Renal cortical epithelial cell (primary cell): ENCODE measurements at places on chromosomes 5 and 9. TPM values are rescaled to one million over a fixed set of nuclear protein-coding genes. Genes with fewer than 3 reads are reported as not detected.

- no peak for DNase-seq
These were observed 336.5 kb downstream of the DIRAS2 start for GRCh38 chr9:90306158-90306557.

DNA sequence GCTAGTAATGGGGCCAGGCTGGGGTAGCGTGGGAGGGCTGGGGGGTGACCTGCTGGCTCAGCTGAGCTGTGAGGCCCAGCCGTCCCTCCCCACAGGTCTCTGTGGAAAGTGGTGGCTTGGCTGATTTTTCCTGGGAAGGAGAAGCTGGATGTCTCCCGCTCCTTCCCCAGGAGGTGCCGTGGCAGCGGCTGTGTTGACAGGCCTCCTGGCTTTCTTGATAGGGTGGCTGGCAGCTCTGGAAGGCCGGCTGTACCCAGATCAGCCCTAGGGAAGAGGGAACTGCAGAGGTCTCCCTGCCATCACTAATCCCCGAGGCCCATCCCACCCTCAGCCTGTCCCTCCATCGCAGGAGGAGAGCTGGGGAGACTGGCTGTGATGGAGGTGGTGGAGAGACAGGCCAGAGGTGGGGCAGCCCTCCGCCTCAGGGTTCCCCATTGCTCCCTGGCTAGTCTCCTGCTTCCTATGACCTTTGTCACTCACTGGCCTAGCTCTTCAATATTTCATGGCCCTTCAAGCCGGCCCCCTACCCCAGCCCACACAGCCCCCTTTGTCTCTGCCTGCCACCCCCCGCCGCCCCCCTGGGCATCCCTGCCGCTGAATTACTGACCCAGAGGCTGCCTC, 6.8 kb downstream of the CXXC5 start:
- DNase-seq = no peak

DNA sequence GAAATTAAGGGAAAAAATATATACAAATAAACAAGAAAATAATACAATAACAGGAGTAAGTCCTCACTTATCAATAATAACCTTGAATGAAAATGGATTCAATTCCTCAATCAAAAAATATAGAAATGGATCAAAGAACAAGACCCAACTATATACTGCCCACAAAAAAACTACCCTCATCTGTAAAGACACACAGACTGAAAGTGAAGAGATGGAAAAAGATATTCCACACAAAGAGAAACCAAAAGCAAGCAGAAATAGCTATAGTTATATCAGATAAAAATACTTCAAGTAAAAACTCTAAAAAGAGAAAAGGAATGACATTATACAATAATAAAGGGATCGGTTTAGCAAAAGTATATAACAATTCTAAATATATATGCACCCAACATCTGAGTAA, 66.5 kb downstream of the KIAA0825 start:
- DNase-seq = no peak

DNA sequence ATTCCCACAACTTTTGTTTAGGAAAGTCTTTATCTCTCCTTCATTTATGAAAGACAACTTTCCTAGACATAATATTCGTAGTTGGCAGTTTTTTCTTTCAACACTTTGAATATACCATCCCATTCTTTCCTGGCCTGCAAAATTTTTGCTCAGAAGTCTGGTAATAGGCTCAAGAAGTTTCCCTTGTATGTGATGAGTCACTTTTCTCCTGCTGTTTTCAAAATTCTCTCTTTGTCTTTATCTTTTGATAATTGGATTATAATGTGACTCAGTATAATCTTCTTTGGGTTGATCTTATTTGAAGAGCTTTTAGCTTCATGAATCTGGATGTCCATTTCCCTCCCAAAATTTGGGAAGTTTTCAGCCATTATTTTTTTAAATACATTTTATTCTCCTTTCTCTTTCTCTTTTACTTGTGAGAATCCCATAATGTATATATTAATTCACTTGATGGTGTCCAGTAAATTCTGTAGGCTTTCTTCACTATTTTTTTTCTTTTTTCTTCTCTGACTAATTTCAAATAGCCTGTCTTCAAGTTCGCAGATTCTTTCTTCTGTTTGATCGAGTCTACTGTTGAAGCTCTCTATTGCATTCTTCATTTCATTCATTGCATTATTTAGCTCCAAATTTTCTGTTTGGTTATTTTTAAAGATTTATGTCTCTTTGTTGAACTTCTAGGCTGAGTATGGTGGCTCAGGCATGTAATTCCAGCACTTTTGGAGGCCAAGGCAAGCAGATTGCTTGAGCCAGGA, 37.3 kb upstream of the CKS2 start:
- DNase-seq = no peak

DNA sequence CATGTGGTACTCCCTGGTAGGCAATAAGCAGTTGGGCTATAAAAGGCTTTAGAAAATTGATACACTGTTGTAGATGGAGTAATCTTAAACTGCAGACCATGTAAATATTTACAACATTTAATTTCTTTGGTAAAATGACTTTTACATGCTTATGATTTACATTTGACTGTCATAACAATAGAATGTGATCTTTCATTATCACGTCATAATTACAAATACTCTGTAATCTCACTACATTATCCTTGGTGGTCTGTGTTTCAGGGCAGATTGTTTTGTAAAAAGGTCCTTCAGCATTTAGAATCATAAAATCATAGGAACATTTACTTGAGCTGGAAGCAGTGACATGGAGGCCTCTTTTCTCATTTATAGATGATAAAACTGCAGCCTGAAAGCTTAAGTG, 73.3 kb upstream of the PRRC1 start:
- no peak for DNase-seq

DNA sequence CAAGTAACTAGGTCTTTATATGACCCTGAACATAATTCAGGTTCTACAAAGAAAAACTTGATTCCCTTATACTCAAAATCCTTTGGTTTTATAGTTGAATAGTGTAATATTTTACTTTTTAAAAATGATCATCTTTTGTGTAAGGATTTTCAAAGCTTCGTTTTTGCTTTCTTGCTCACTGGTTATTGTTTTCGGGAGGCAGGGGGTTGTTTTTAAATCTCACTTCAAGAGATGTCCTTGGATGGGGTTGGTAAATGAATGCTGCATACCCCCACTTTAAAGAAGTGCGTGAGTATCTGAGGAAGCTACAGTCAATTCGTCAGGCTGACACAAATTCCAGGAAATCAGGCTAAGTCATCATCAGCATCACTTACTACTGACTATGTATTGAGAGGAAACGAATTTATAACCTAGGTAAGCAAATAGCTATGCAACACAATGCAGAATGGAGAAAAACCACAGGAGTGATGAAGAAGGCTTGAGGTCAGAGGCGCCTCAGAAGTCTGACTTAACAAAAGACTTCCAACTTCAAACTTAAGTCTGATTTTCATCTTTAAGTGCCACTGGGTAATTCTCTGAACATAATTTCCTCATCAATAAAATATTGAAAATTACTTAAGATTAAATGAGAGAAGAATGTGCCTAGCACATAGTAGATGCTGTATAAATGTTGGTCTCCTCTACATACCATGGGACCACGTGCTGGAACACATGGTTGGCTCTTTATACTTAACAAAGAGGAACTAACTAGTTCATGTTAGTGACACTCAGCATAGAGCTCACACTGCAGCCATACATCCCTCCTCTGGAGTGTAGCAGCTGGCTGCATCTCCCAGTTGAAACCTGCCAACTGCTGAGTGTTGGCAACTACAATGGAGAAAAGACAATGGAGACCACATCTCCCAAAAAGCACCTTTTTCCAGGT, 106.0 kb upstream of the KIF2A start:
- DNase-seq = no peak

- no peak for DNase-seq
These were observed 1.5 kb downstream of the KIF12 start for GRCh38 chr9:114097613-114098020.

DNA sequence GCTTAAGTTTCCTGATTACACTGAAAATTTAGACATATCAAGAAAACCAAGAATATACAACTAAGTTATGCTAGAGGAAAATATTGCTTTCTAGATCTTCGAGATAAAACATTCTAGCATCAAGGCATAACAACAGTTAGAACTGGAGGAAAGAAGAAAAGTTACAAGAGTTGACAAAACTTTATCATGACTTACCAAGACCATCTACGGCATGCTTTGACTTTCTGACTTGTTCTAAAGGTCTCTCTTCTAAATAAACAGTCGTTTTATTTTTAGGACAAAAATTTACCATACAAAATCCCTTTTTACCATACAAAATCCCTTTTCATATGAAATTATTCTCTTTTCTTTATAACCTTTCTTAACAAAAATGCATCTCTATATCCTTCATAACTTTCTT, 1110.1 kb upstream of the CDH10 start:
- DNase-seq = no peak

DNA sequence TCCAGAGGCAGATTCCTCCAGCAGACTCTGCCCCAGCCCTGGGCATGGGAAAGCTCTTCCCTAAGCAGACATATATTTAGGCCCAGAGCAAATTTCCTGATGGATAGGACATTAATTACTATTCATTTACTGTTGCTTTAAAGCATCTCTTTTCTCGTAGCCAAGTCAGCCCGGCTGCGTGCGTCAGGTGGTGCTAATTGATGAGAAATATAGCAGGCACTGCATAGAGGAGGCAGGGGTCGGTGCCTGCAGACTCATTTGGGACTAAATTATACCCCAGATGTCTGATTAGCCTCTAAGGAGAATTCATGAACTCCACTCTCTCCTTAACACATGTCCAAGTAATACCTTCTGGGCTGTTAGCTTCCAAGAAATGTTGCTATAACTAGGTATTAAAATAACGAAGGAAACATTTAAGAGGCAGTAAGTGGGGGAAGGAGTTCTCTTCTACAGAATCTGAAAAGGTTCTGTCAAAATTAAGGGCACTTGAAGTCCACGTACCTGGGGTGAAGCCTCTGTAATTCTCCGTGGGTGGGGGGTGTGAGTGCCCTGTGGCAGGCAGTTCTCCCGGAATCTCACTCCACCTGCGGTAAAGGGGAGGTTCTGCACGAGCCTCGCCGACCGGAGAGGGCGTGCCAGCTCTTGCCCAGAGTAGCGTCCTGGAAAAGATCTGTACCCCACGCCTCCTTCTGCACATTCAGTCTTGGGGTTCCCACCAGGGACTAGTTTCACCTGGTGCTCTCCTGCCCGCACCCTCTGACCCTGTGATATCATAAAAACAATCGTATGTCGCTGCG, 115.9 kb upstream of the FCN2 start:
- no peak for DNase-seq

- DNase-seq = peak; percentile 49
These were observed 192.1 kb upstream of the RGMB start for GRCh38 chr5:98581112-98581997.

DNA sequence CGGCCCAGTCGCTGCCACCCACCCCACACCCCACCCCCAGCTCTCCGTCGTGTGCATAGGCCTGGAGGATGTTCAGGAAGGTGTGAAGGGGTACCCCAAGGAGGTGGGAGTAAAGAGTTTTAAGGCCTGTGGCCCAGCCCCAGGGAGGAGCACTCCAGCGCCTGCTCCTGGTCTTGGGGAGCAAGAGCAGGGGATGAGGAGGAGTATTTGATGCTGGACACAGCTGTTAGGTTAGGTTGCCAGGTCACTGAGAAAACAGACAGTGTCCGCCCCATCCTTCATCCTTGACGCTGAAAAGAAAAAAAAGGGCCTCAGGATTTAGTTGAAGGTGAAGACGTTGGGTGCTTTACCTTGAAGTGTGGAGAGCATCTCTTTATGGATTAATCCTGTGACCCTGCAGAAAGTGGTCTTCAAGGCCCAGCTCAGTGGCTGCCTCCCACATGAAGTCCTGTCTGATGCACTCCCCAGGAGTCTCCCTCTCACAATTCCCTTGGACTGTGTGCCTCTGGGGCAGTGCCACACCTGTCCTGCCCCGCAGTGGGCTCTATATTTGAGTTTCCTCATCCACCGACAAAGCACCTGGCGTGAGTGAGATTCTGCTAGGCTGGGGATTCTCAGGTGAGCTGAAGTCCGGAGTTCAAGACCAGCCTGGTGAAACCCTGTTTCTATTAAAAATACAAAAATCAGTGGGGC, 101.8 kb downstream of the SPRY4 start:
- DNase-seq = no peak

GRCh38 chr5:52043137-52043536, 659.9 kb downstream of the ISL1 start:
- DNase-seq = no peak

DNA sequence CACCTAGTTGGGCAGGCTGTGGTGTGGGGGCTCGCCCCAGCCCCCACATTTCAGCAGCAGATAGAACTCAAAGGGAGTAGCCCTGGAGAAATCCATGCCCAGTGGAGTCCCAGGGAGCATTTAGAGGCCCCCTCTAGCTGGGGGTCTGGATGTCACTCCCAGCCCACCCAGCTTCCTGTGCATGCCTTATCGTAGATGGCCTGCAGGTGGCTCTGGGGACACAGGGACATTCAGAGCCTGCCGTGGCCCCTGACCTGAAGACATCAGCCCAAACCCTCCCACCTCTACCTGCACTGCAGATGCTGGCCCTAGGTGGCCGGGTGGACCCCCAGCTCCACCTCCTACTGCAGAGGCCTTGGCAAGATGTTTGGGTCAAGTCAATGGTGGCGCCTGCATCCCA, 49.0 kb upstream of the LMX1B start:
- DNase-seq = no peak

DNA sequence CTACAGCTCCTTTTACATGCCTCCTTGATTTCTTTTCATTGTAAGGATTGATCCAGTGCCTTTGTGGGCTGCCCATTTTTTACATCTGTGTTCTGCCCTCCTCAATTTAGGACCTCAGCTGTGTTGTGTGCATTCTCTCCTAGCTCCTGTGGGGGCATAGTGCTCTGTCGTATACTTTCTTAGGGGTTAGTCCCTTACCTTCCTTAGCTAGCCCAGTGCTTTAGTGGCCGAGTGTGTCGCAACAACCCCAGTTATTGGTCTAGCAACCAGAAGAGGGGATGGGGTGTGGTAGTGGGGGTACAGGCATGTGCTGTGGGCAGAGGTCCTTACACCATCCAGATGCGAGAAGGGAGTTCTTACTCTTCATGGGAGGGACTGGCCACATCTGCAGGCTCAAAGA, 12.1 kb downstream of the MTRR start:
- DNase-seq = no peak

- peak; percentile 50 for DNase-seq
These were observed 212.1 kb upstream of the NUDT12 start for GRCh38 chr5:103774721-103775120.

DNA sequence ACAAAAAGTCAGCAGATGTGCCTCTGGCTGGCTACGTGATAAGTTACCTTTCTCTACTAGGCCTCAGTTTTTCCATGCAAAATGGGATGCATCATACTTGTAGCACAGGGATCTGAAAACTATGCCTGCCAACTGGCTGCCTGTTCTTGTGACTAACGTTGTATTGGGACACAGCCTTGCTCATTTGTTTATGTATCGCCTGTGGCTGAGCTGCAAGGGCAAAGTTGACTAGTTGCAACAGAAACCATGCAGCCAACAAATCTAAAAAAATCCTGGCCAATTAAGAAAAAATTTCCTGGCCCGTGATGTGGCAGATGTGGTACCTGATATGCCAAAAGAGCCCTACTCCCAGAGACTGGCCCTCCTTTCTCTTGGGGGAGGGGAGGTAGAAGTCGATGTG, 131.3 kb downstream of the SEC61B start:
- DNase-seq = peak; percentile 10

HTR4 gene
- not detected in 2 replicates for total RNA-seq

NUTM2F gene
- total RNA-seq = not detected in 2 replicates

CCL27 gene
- not detected in 2 replicates for total RNA-seq

SNX30 gene
- total RNA-seq = 20.7 and 61.9 TPM in 2 replicates

FEM1C gene
- 25.9 and 40.3 TPM in 2 replicates for total RNA-seq

HCN1 gene
- total RNA-seq = under 0.01 TPM in 1 of 2 replicates, not detected in the other

C5orf58 gene
- total RNA-seq = not detected in 2 replicates

SPINK14 gene
- not detected in 2 replicates for total RNA-seq

GDA gene
- 14.6 and 17.3 TPM in 2 replicates for total RNA-seq

REEP2 gene
- total RNA-seq = 2.1 and 7.6 TPM in 2 replicates

PLAC8L1 gene
- total RNA-seq = not detected in 2 replicates
